SHP77 treated with DMSO at 0.1 percent for 48 hours (cell line): ENCODE measurements at places on chromosomes 5 and 9.
A peak's percentile ranks its signal among the peaks of the same experiment; 100 is the strongest.

- no peak for DNase-seq
Observed at GRCh38 chr5:135295852-135296251, 103.2 kb downstream of the MACROH2A1 start.

- no peak for DNase-seq
Observed at GRCh38 chr9:133976887-133977286, 15.2 kb downstream of the VAV2 start.

GRCh38 chr5:176501333-176501732 is 35.9 kb downstream of the RNF44 start:
- DNase-seq: no peak

DNA sequence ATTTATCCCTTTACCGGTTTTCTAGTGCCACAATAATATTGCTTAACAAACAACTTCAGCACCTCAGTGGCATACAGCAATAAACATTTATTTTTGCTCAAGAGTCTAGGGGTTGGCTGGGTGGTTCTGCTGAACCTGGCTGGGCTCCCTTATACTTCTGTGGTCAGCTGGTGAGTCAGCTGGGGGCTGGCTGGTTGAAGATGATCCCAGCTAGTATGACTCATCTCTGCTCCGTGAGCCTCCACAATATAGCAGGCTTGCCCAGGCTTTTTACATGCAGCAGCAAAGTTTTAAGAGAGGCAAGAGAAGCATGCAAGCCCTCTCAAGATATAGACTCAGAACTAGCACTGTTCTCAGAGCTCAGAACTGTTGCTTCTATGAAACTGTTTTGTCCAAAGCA is 523.5 kb upstream of the CLINT1 start:
- no peak for DNase-seq

DNA sequence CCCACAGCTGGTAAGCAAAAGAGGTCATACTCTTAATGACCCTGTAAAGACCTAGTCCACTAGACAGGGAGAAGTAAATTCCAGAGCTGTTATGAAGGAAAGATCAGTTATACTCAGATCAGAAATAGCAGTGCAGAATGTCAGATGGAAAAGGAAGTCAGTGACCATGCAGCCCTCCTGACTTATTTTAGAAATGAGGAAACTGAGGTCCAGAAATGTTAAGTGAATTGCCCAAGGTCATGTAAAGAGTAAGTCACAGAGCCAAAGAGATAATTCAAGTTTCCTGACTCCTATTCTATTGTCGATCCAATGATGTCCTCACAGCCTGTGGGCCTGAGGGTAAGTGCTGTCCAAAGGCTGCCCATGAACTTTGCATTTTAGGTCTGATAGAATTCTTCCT is 214.9 kb upstream of the IL12B start:
- DNase-seq: no peak

DNA sequence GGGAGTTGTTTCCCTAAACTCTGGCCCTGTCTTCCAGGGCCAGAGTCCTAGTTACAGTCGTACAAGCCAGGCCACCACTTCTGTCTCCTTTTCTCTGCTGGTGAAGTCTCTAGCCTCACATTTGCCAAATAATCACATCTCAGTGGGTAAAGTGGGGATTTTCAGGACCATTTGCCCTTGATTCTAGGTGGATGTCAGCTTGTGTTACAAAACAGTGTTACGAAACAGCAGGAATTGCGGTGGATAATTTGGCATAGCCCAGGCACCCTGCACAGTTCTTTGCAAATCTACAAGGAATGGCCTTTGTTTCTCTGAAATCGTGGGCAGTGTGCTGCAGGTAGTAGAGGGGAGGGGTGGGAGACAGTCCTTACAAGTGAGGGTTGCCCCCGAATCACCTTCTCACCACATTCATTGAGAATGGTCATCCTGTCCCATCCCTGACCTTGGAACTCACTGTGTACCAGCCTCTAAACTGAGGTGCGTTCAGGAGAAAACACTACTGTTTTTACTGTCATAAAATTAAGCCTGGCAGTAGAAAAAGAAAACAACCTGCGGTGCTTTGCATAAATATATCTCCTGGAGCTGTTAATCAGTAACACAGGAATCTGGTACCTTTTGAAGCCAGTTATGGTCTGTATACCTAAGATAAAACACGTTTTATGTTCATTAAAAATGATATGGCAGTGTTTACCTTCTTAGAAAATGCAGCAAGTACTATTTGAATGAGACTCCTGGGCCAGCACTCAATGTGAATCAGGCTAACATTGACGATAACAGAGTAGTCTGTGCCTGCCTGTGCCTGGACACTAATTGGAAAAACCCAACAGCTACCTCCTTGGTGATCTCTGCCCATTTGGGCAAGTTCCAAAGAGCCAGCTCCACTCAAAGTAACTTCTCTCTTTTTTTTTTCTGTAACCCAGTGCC is 44.3 kb downstream of the CYSTM1 start:
- DNase-seq: no peak

DNA sequence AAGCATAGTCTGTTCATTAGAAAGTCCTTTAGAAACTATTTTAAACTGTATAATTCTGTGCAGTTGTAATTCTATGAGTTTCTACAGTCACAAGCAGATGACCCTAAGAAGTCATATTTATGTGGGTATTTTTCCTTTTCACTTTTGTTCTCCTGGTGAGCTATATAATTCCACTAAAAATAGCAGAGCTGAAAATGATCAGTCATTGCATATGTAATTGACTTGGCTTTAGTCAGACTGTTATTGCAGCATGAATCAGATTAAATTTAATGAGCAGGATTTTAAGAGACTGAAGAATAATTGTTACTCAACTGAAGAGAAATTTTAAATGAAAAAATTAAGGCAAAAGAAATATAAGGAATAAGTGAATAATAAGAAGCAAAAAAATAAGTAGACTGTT is 108.5 kb downstream of the MTREX start:
- no peak for DNase-seq

GRCh38 chr5:157912621-157913325 is 53.8 kb upstream of the CLINT1 start:
- no peak for DNase-seq

DNA sequence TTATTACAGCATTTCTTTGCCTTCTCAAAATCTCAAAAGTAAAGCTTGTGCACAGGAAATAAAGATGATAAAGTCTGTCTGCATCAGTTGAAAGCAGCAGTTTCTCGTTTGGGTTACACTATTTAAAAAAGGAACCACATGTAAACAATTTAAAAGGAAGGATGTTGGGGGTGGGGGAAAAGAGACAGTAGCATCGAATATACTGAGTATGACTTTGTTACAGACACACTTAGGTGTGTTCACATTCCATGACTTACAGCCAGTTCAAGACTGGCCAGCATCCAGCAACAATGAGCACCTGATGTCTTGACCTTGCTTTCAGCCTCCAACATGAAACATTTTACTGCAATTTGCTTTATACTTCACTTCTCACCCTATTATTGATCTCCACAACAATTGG is 8.7 kb downstream of the GAPT start:
- DNase-seq: no peak

- no peak for DNase-seq
Observed at GRCh38 chr5:144960296-144960695, 789.6 kb downstream of the KCTD16 start.

GRCh38 chr5:180130876-180131740 is 59.5 kb upstream of the RNF130 start:
- no peak for DNase-seq

DNA sequence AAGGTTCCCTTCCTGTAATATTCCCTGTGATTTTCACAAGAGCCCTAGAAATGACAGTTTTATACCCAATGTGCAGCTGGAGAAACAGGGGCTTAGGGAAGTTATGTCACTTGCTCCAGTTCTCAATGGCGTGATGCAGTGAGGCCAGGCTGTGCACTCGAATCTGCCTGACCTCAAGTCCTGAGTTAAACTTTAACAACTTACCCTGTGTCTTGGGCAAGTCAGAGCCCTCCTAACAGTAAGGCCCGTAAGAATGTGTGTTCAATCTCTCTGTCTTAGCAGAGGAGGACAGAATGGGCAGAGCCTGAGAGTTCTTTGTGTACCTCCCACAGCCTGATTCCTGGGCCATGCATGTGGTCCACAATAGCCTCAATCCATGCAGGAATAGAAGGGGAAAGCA is 181.1 kb downstream of the TRIM32 start:
- DNase-seq: no peak

DNA sequence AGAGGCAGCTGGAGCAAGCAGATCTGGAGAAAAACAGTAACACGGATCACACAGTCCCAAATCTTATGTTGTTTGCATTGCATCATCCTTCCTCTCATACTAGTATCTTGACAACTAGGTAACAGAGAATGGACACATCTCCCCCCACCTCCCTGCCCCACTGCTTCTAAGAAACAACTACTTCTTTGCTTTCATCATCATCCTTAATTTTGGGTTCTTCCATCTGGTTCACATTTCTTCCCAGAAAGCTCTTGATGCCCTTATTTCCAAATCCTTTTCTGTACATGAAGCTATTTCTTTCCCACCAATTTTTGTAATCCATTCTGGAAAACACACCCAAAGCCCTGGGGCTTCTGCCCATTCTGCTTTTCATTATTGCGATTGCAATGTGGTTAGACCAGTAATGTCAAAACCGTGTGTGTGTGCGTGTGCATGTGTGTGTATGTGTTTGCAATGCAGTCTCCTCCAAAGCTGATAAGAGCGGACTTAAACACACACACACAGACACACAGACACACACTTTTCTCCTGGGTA is 254.7 kb upstream of the SLC30A5 start:
- DNase-seq: no peak

GRCh38 chr5:43288269-43288831 is 24.9 kb downstream of the HMGCS1 start:
- DNase-seq: no peak

GRCh38 chr5:66929995-66930394 is 266.6 kb downstream of the CD180 start:
- no peak for DNase-seq

GRCh38 chr9:133986061-133986460 is 6.1 kb downstream of the VAV2 start:
- DNase-seq: no peak

DNA sequence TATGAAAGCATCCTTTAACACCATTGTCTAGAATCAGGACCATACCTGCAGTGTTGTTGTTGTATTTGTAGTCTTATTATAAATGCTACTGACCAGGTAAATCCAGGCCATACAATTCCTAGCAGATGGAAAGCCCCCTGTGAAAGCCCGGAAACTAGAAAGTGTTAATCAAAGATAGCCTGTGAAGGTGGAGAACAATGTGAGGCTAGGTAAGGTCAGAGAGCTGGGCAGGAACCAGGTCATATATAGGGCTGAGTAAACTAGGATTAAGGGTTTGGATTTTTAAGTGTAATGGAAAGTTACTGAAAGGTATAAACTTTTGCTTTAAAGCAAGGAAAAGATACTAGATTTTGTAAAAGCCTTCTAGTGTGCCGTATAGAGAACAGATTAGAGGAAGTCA is 6.7 kb downstream of the LRRC70 start:
- DNase-seq: no peak

DNA sequence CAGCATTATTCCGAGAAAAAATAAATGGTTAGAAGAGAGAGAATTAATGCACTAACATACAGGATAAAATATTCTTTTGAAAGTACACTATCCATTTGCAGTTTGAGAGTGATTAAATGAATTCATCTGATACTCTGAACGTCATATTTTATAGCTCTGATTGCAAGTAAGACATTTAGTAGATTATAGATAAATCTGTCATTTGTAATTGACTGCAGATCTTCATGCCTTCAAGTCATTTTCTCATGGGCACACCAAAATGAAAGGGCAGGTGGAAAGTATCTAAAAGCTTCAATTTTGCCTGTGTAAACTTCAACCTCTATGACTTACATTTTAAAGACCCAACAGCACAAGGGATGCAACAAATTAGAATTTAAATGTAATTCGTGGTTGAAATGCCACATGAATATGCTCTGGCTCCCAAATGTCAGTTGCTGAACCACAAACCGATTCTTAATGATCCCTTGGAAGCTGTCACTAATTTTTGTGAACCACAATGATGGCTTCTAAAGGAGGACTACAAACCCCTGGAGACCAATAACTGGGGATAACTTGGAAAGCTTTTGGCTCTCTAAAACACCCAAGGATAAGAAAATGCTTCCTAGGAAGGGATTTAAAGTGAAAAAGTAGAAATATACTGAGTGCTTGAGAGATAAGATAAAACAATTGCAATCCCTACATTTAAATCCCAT is 3.9 kb downstream of the TYRP1 start:
- no peak for DNase-seq

DNA sequence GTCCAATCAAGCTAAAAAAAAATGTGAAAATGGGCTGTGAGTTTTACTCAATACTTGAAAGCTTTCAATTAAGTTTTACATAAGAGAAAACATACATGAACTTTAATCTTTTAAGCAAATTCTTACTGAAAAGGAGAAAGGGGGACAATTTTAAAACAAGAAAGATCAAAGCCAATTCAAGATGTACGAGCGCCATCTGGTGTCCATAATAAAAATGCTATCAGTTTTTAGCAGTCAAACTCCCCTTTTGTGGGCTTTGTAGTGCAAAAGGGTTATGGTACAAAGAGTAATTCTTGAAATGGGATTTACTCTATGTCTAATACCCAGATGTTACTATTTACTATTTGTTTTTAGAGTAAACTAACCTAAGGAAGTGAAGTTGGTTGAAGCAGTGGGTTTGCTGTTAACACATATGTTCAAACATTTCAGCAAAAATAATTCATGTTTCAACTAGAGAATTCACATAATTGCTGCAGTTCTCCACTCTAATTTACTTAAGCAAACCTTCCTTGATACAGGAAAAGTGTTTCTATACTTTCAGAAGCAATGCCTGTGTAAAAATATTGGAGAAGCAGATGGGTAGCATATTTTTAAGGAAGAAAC is 228.2 kb upstream of the TYRP1 start:
- peak; percentile 0 for DNase-seq

- DNase-seq: no peak
Observed at GRCh38 chr9:134662143-134662876, 20.7 kb downstream of the COL5A1 start.

- DNase-seq: no peak
Observed at GRCh38 chr5:142059304-142059940, 46.6 kb upstream of the GNPDA1 start.

DNA sequence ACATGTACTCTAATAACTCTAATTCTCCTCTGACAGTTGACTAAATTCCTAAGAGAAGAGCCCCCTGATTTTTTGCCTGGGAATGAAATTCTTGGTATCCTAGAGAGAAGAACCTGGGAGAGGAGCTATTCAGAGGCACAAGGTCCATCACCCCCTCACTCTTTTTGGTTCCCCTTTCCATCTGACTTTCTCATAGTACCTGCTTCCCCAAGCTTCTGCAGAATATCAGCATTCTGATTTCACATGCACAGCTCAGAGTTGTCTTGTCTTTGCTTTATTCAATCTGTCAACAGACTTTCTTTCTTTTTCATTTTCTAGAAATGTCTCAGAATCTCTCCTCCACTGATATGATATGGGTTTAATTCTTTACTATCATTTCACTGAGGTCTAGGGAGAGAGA is 141.5 kb upstream of the FBXL17 start:
- no peak for DNase-seq

DNA sequence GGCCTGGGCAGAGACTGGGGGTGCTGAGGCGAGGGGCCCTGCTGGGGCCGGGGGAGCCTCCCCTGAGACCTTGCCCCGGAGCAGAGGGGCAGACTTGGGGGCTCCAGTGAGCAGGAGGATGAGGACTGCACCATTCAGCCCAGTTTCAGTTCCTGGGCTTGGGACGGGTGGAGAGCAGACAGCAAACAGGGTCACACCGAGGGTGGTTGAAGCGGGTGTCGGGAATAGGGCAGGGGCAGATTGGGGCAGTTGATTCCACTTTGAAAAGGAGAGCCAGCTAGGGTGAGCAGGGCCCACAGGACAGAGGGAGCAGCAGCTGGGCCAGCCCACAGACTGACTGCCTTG is 4.5 kb downstream of the GRK6 start:
- no peak for DNase-seq
